ENCODE measurements at places on chromosomes 1 and 21.

DNA sequence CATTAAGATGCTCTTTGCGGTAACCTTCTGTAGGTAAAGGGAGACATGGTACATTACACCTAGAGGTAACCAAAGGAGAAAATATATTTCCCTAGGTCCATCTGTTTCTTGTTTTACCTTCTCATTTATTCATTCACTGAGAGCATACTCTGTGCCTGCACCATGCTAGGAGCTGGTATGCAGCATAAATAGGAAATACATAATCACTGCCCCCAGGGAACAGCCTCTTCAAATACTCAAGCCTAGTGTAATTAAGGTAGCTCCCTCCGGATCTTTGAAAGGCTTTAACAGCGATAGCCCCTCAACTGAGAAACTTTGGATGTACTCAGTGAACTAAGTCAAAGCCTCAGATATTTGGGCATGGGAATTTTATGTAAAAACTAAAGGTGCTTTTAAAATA, 123.6 kb downstream of the GABPA start:
- no peak for DNase-seq

GRCh38 chr1:24931468-24932231, 1.6 kb upstream of the RUNX3 start:
- no peak for DNase-seq

DNA sequence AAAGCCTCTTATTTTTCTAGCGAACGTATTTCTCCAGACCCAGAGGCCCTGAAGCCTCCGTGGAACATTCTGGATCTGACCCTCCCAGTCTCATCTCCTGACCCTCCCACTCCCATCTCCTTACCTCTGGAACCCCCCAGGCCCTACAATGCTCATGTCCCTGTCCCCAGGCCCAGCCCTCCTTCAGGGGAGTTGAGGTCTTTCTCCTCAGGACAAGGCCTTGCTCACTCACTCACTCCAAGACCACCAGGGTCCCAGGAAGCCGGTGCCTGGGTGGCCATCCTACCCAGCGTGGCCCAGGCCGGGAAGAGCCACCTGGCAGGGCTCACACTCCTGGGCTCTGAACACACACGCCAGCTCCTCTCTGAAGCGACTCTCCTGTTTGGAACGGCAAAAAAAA, 68.7 kb downstream of the ALPL start:
- no peak for DNase-seq

GRCh38 chr1:9181176-9181906, 52.4 kb upstream of the GPR157 start:
- DNase-seq = no peak

- DNase-seq = no peak
These were observed 8.4 kb downstream of the HMGB4 start for GRCh38 chr1:33872275-33872674.

DNA sequence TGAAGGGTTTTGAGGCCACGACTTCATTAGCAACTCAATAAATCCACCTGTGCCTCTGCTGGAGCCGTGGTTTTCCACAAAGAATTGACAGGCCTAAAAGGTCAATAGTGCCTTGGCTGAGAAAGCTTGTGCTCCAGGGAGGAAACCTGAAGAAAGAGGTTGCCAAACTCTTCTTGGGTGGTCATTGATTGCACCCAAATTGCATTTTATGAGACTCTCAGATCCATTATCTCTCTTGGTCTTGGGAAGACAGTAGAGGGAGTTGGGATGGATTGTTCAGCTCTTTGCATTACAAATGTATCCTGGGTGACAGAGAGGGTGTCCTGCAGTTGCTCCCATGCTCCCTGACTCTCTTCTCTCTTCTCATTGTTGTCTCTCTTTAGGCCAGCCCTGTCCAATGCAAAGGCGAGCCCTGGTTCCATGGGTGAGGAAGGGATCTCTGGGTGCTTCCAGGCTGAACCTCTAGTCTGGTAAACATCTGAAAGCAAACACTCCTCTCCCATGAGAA, 46.1 kb upstream of the HTR1D start:
- no peak for DNase-seq

GRCh38 chr1:107952989-107953388, 12.0 kb downstream of the VAV3 start:
- DNase-seq = no peak

DNA sequence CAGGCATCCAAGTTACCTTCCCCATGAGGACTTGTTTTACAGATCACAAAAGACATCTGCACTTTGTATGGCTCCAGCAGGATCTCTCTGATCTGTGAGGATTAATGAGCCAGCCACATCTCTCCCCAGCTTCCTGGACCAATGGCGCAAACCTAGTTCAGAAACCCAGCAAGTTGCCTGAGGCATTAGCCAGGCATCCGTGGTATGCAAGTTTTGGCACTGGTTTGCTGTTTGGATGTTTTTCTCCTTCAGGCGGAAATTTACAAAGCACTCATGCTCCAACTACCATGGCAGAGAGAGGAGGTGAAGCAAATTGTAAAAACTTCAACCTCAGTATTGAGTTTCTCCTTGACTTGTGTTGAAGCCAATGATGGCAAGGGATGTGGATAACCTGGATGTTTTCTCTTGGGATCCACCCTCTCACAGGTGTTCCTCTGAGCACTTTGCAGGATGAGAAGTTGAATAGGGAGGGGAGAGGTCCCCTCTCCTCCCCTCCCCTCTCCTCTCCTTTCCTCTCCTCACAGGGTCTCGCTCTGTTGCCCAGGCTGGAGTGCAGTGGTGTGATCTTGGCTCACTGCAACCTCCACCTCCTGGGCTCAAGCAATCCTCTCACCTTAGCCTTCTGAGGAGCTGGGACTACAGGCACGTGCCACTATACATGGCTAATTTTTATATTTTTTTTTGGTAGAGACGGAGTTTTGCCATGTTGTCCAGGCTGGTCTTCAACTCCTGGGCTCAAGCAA, 25.6 kb upstream of the ENO1 start:
- peak; percentile 46 for DNase-seq

DNA sequence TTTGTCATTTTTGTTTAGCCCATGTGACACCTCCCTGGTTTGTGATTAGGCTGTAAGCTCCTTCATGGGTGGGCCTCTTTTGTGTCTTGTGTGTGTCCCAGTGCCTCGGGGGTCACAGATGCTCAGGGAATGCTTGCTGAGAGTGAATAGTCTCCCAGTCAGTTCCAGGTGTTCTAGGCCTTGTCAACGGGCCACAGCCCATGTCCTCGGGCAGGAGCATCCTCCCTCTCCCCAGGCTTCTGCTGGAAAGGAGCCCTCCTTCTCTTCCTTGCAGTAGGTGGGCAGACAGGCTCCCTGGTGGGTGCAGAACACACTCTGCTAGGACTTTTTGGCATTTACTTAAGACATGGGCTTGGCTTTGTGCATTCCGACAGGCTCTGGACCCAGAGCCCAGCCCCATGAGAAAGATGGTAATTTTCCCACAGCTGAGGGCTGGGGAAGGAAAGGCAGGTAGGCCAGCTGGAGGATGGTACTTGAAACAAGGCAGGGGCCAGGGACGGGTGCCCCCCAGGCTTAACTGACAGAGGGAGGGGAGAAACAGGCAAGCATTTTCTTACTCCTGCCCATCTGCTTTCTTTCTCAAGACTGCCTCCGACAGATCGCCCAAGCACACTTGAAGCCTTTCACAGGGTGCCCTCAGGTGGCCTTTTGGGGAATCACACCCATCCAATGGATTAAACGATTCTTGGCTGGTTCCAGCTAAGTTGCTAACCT, 7.1 kb upstream of the CPLANE2 start:
- peak; percentile 73 for DNase-seq

DNA sequence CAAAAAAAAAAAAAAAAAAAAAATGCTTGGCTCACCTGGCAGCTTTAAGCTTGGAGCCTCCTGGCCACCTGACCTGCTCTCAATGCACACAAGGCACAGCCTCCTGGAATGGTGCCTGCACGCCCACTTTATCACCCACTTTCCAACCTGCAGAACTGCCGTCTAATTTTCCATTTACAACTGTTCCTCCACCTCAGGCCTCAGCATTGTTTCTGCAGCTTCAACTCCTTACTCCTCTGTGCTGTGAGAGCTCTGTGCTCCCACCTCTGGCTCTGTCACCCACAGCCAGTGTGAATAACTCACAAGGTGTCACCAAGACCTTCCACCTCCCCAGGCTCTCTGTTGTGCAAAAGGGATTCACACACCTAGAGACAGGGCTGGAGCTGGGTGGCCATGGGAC, 38.7 kb upstream of the GPR157 start:
- DNase-seq = no peak

DNA sequence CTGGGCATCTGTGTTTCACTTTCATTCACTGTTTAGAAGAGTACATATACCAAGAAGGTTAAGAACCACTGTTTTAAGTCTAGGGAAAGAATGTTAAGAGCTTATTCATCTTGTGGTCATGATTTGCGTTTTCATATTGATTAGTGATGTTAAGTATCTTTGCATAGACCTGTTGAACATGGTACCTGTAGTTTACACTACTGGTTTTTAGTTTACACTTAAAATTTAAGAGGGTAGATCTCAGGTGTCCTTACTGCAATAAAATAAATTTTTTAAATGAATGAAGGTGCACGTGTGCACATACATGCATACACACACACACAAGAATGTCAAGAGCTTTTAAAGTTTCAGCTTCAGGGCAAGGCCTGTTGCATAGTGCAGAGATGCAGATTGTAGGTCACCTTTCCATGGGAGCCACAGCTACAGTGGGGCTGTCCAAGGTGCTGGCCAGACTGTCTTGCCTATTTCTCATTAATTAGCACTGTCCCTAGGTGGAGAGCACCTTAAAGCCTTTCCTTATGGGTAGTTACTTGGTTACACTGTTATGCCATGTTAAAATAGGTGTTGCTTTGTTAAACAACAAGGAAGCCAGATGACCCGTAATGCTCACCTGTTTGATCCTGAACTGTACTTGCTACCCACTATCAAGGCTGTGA, 543.0 kb upstream of the DAB1 start:
- no peak for DNase-seq

GRCh38 chr1:6367381-6368012, 26.1 kb downstream of the ACOT7 start:
- DNase-seq = no peak

GRCh38 chr1:27005648-27006496, 6.8 kb downstream of the TENT5B start:
- no peak for DNase-seq

DNA sequence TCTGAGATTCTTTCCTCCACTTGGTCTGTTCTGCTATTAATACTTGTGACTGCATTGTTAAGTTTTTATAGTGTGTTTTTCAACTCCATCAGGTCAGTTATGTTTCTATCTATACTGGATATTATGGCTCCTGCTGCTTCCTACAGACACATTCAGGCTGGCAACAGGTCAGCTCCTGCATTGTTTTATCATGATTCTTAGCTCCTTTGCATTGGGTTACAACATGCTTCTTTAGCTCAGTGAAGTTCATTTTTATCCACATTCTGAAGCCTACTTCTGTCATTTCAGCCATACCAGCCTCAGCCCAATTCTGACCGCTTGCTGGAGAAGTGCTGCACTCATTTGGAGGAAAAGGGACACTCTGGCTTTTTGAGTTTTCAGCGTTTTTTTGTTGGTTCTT, 37.3 kb upstream of the F3 start:
- no peak for DNase-seq

DNA sequence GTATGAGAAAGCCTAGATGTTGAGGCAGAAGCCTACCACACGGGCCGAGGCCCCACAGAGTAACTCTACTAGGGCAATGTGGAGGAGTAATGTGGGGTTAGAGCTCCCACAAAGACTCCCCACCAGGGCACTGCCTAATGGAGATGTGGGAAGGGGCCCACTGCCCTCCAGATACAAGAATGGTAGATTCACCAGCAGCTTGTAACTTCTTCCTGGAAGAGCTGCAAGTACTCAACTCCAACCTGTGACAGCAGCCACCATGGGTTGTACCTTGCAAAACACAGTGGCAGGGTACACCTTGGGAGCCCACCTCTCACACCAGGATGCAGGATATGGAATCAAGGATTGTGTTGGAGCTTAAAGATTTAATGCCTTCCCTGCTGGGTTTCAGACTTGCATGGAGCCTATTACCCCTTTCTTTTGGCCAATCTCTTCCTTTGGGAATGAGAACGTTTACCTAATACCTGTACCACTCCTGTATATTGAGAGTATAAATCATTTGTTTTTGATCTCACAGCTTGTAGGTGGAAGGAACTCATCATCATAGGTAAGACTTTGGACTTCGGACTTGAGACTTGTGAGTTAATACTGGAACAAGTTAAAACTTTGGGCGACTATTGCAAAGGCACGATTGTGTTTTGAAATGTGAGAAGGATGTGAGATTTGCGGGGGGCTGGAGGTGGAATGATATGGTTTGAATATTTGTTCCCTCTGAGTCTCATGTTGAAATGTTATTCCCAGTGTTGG, 57.5 kb downstream of the TENT5C start:
- no peak for DNase-seq

GRCh38 chr1:157274698-157275534, 136.7 kb upstream of the ETV3 start:
- DNase-seq = no peak

DNA sequence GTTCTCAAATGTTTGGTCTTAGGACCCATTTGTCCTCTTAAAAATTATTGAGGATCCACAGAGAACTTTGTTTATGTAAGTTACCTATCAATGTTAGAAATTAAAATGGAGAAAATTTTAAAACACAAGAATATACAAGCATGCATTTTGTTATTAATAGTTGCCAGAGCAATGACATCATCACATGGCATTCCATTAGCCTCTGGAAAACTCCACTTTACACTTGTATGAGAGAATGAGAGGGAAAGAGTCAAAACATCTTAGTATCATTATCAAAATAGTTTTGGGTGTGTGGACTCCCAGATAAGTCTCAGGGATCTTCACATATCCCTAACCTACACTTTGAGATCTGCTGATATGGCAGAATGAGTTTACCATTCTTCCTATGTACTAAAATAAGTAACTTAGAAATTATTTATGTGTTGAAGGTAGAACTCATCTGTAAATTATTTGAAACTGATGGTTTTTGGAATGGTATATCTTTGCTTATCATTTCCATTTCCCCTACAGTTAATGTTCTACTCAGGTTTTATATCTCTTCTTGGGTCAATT, 48.8 kb downstream of the RNF220 start:
- no peak for DNase-seq

DNA sequence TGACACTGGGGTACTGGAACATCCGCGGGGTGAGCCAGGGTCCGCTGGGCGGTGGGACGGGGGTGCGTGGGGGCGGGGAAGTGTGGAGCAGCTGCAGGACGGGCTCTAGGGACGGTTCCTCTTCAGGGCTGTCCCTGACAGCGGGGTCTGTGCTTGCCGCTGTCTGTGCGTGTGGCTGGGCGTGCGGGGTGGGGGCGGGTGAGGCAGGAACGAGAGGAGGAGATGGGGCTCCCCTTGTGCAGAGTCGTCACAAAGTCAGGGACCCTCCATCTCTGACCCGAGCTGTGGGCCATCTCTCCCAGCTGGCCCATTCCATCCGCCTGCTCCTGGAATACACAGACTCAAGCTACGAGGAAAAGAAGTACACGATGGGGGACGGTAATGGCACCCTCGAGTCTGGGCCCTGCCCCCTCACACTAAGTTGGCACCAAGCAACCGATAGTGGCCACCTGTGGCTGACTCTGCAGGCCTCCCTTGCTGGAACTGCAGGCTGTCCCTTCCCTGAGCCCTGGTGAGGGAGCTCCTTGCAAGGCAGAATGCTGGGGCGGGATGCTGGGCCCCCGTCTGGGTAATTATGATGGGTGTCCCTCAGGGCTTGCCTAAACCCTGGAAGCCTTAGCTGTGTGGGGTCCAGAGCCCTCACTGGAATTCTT, 392 bp downstream of the GSTM2 start:
- no peak for DNase-seq

GRCh38 chr1:206116191-206116872, 856 bp downstream of the AVPR1B start:
- DNase-seq = no peak

- no peak for DNase-seq
These were observed 35.9 kb downstream of the FHAD1 start for GRCh38 chr1:15282810-15283474.

Measured in omental fat pad (tissue), 4 donors.